Fibroblast of lung (primary cell): ENCODE measurements at places on chromosomes 12 and 14.

GRCh38 chr12:32098112-32098511 lies 8.5 kb upstream of the BICD1 start:
- no peak for DNase-seq

GRCh38 chr14:74085828-74086227 lies 1.1 kb downstream of the LIN52 start:
- no peak for DNase-seq

DNA sequence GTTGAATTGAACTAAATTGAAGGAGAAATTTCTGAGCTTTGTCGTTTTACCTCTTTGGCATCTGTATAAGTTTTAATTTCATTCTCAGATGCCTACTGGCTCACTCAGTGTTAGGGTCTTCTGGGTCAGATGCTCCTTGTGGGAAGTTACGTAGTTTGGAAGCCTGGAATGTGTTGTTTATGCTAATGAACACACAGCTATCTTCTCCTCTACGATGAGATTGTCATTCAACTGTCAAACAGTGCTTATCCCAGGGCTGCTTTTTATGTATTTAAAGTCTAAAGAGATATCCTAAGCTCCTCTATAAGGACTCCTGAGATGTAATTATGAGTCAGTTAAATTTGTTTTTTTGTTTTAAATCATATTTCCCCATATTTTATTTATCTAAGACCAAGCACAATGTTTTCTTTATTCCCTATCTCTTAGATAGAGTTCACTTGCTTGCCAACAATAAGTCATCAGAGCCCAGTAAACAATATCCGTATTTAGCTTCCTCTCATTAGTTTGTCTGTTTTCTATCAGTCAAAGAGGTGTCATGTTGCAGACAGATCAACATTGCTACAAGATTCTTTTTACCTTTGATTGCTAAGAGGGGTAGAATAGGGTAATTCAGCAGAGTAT lies 368.0 kb upstream of the PDE3A start:
- no peak for DNase-seq

GRCh38 chr14:34093883-34094282 lies 143.0 kb upstream of the EGLN3 start:
- no peak for DNase-seq

DNA sequence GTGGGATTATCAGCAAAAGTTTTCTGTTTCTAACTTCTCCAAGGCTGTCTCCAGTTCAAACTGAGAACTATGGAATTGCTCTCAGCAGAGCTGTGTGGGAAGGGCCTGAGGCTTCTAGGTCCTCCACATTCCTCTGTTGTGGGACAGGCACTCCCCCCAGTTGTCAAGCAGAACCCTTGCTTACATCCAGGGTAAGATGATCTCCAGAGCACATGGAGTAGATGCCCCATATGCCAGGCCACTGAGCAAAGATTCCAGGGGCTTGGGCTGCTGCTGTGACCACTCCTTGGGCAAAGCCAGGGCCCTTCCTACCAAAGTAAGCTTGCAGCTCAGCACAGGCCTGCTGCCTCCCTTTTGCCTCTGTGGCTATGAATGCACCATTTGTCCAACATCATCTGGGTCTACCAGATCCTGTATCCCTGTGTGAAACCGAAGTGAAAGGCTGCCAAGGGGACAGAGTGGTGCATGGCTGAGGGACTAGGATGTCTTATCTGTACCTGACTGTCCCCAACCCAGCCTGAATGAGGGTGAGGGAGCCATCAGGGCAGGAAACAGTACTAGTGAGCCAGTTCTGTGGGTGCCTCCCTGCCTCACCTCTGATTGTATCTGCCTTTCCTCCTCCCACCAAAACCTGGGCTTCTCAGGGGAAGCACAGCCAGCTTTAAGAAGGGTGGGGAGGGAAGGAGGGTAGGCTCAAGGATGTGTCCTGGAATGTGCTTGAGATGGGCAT lies 13.1 kb upstream of the ESPL1 start:
- no peak for DNase-seq

- peak; percentile 69 for DNase-seq
These were observed 178.1 kb downstream of the BCAT1 start for GRCh38 chr12:24770821-24771220.

GRCh38 chr12:112087055-112087850 lies 21.3 kb downstream of the NAA25 start:
- no peak for DNase-seq

- peak; percentile 58 for DNase-seq
These were observed at the start of gene ARHGEF25 for GRCh38 chr12:57611108-57611826. ARHGEF25 (plus strand) TSS chr12:57611435; CDS start chr12:57611895, 460 bp downstream.
